ENCODE measurements at places on chromosomes 5 and 9.

DNA sequence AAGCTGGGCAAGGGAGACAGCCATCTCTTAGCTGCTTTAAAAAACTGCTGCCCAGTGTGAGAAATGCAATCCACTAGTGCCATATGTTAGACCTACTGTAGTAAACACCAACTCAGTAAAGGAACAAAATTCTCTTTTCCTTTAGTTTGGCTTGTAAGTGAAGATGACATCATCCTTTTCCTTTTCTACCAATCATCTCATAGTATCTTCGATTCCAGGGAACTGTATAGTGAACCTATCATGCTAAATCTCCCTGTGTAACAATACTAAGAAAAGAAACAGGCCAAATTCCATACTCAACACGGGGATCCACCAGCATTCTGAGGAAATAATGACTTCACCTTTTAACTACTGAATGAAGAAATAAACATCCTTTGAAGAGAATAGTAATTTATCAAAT lies 100.1 kb downstream of the RAPGEF6 start:
- DNase-seq = no peak

DNA sequence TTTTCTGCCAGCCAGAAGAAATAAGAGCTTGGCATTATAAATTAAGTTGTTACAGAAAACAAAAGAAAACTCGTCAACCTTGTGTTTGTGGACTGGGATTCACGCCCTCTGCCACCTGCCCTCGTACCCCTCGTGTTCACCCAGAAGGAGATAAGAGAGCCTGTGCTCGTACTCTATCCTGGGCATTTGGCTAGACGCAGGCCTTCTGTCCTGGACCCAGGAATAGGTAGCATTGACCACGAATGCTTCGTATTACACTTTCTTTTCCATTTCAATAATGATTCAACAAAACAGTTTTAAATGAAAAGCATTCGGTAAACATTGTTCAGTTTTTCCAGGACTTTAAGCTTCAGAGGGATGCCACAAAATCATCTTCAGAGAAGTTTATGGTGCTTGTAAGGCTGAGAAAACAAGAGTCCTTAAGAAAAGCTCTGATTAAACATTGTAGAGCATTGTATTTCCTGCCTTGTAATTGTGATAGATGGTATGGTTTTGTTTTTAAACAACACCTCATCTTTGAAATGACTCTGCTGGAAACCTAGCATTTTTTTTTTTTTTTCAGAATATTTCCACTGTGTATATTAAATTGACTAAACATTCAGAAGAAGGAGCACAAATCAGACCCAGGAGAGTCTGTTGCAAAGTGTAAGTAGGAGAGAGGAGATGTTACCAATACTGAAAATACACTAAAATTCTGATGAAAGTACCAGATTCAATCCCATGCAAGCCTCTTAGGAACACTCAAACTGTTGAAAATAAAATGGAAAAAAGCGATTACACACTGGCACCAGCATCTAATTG lies 27.6 kb downstream of the MTX3 start:
- no peak for DNase-seq

DNA sequence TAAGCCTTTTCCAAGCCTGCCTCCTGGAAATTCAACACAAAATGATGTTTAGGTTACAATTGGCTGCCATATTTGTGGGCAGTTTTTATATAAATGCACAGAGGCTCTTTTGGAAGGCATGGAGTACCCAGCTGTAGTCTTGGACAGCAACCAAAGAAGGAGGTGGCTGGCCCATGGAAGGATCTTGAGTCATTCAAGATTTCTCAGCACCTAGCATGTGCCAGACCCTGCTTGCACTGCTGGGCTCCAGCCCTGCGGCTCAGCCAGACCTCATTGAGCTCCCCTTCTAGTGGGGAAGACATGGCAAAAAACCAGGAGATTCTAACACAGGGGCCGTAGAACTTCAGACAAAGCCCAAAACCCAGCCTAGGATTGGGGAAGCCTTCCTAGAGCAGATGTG lies 22.1 kb downstream of the JADE2 start:
- DNase-seq = no peak

- peak; percentile 63 for DNase-seq
These were observed 561 bp downstream of the DAPK1 start for GRCh38 chr9:87498046-87498810.

- no peak for DNase-seq
These were observed 93.2 kb downstream of the NLN start for GRCh38 chr5:65815161-65815560.

GRCh38 chr5:113487781-113488644 lies at the start of gene MCC:
Gene MCC (minus strand): TSS chr5:113488453.
- DNase-seq = peak; percentile 71
